ENCODE measurements at places on chromosomes 4 and X. TPM values are rescaled to one million over a fixed set of nuclear protein-coding genes. Genes with fewer than 3 reads are reported as not detected.

GRCh38 chrX:65451663-65452062, 82.9 kb downstream of the LAS1L start:
- H3K4me3 ChIP-seq = no peak overlapping the region
- peak; percentile 20 for DNase-seq
- no peaks in the 10 kb centered on the region for H3K36me3 ChIP-seq
- no peak overlapping the region for H3K27ac ChIP-seq
- no peaks in the 10 kb centered on the region for H3K4me1 ChIP-seq

Gene UGT2B11
- not detected for total RNA-seq

DNA sequence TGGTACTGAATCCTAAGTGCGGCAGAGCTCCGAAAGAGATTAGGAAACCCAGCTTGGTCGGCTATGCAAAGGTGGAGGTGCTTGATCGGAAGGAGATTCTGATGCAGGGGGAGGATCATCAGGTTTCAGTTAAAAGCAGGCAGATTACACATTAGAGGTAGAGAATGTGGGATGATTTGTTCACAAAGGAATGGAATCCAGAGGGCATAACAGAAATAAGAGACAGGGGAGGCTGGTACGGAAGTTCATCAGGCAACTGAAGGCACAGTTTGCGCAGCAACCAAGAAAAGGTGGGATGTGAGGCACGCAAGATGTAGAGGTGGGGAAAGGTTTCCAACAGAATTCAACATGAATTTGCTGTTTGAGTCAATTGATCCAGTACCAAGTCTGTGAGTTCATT, 424 bp upstream of the ZNF330 start:
- H3K27ac ChIP-seq = peak overlapping the region; percentile 99
- peaks cover 10% of the 10 kb centered on the region for H3K4me1 ChIP-seq
- H3K27me3 ChIP-seq = no peaks in the 10 kb centered on the region
- no peak for DNase-seq
- peaks cover 8% of the 10 kb centered on the region for H3K36me3 ChIP-seq

Gene CTSO
- total RNA-seq = 1.2 TPM

- no peak overlapping the region for H3K27ac ChIP-seq
- no peak overlapping the region for H3K4me3 ChIP-seq
- H3K36me3 ChIP-seq = no peaks in the 10 kb centered on the region
- no peak for DNase-seq
- H3K27me3 ChIP-seq = no peaks in the 10 kb centered on the region
Observed at GRCh38 chr4:180567080-180567479, 1676.1 kb upstream of the TENM3 start.

DNA sequence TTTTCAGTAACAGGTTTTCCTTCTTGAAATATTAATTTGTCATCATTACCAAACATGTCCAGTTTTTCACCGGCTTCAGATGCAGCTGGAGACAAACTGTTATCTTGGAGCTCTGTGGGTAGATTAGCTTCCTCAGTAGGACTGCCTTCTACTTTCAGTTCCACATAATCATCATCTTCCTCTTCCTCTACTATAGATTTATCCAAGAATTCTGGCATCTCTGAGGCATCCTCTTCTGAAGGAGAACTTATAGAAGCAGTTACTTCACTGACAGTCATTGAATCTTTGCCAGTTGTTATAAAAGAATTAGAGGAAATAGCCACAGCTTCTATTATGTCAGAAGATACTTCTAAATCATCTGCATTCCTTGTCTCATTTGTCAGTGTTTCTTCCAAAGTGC, 162.9 kb downstream of the LRBA start:
- H3K4me1 ChIP-seq = no peaks in the 10 kb centered on the region
- H3K27me3 ChIP-seq = no peaks in the 10 kb centered on the region
- no peak overlapping the region for H3K4me3 ChIP-seq

DNA sequence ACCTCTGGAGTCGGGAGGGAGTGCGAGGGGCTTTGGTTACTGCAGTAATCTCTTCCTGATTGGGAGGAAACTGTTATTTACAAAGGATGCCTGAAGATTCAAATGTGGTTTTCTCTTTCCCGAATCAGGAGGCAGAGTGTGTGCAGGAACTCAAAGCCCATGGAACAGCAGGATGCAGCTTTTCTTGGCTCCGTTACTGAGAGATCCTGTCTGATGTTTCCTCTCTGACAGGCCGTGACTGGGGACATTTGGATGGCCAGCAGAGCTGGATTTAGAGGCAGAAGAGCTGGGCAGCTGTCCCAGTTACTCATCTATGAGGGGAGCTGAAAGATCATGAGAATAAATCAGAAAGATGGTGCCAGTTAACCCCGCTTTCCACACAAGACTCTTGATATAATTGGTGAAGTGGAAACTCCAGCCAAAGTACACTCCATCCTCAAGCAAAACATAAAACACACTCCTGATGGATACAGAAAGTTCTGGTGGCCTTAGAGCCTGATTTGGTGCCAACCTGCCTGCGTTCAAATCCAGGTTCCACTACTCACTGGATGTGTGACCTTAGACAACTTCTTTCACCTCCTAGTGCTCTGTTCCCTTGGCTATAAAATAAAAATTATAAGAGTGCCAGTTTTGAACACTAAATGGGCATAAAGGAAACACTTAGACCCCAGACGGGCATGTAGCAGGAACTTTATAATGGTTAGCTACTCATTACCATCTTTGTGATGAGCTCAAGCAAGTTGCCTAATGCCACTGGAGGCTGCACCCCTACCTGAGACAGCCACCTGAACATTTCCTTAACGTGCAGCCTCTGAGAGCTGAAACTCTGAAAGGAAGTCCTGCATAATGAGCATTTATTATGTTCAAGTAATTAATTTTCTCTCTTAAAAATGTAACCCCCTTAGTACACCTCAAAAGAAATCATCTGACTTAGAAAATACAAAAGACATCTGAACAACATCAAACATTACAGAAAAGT, 349.0 kb upstream of the GATB start:
- H3K4me3 ChIP-seq = no peak overlapping the region
- H3K27ac ChIP-seq = no peak overlapping the region
- peak; percentile 77 for DNase-seq
- no peaks in the 10 kb centered on the region for H3K36me3 ChIP-seq
- H3K4me1 ChIP-seq = peaks cover 15% of the 10 kb centered on the region
- no peaks in the 10 kb centered on the region for H3K27me3 ChIP-seq

DNA sequence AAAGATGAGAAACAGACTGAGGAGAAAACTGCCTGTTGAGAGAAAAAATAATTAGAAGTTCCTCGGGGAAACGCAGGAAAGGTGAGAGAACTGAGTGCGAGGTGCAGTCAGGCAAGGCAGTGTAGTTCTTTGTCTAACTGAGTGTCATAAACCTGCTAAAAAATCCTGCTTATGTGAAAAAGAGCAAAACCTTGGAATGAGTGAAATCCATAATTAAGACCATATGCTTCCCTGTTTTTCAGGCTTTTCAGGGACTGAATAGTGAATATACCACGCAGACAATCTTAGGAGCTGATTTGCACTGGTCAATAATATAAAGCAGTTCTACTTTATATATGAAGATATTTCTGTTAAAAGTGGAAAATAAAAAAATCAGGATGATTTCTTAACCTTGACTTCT, 104.9 kb downstream of the RASGEF1B start:
- DNase-seq = no peak
- no peak overlapping the region for H3K27ac ChIP-seq
- no peaks in the 10 kb centered on the region for H3K27me3 ChIP-seq
- no peaks in the 10 kb centered on the region for H3K36me3 ChIP-seq
- no peaks in the 10 kb centered on the region for H3K4me1 ChIP-seq

GRCh38 chrX:70052895-70053615, 3.3 kb upstream of the AWAT2 start:
- no peaks in the 10 kb centered on the region for H3K27me3 ChIP-seq
- no peaks in the 10 kb centered on the region for H3K4me1 ChIP-seq
- H3K4me3 ChIP-seq = no peak overlapping the region
- H3K27ac ChIP-seq = no peak overlapping the region

- DNase-seq = no peak
- no peak overlapping the region for H3K27ac ChIP-seq
- H3K4me3 ChIP-seq = no peak overlapping the region
- no peaks in the 10 kb centered on the region for H3K4me1 ChIP-seq
- H3K27me3 ChIP-seq = no peaks in the 10 kb centered on the region
- peaks cover 5% of the 10 kb centered on the region for H3K36me3 ChIP-seq
Observed at GRCh38 chrX:139811942-139812629, 104.1 kb upstream of the MCF2 start.

- no peak overlapping the region for H3K27ac ChIP-seq
- no peak overlapping the region for H3K4me3 ChIP-seq
- no peak for DNase-seq
- no peaks in the 10 kb centered on the region for H3K36me3 ChIP-seq
- no peaks in the 10 kb centered on the region for H3K4me1 ChIP-seq
Observed at GRCh38 chr4:1258457-1258856, 9.5 kb upstream of the CTBP1 start.

DNA sequence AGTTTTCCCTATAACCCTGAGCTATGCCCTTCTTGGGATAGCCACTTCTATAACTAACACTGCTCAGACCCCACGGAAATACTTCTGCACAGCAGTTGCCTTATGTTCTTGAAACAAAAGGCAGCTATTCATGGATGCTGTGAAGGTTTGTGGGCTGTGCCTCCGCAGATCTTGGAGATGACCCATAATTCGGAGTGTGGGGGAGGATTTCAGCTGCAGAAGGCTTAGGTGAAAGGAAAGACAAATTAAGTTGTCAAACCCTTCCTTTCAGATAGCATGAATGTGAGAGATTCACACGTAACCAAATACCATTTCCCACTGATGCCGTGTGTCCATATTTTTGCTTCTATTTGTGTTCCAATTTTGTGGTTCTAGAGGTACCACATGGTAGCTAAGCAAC, 38.1 kb upstream of the NYX start:
- no peaks in the 10 kb centered on the region for H3K27me3 ChIP-seq
- H3K27ac ChIP-seq = no peak overlapping the region
- no peaks in the 10 kb centered on the region for H3K36me3 ChIP-seq
- H3K4me1 ChIP-seq = no peaks in the 10 kb centered on the region

DNA sequence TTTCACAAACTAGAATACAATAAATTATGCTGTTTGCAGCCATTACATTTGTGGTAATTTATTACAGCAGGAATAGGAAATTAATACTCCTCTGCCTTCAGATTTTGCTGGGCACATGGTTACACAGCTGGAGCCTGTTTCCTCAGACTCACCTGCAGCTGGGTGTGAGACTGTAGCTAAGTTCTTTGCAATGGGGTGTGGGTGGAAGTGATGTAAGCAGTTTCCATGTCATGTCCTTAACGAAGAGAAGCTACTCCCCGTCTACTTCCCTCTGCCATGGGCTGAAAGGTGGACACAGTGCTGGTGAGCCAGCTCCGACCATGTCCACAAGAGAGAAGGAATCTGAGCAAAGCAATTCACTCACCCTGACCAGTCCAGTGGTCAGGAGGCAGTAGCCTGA, 18.2 kb downstream of the SH3KBP1 start:
- no peaks in the 10 kb centered on the region for H3K27me3 ChIP-seq
- H3K4me1 ChIP-seq = peaks cover 6% of the 10 kb centered on the region
- H3K36me3 ChIP-seq = no peaks in the 10 kb centered on the region
- DNase-seq = no peak
- no peak overlapping the region for H3K4me3 ChIP-seq
- no peak overlapping the region for H3K27ac ChIP-seq

GRCh38 chr4:53480909-53481308, 103.5 kb downstream of the FIP1L1 start:
- H3K4me3 ChIP-seq = no peak overlapping the region
- no peaks in the 10 kb centered on the region for H3K4me1 ChIP-seq
- DNase-seq = no peak
- H3K27ac ChIP-seq = no peak overlapping the region

Gene STOX2
- total RNA-seq = 0.29 TPM

GRCh38 chr4:119041951-119042560, 93.6 kb upstream of the MYOZ2 start:
- peak overlapping the region; percentile 87 for H3K27ac ChIP-seq
- peaks cover 8% of the 10 kb centered on the region for H3K4me1 ChIP-seq
- no peak overlapping the region for H3K4me3 ChIP-seq
- no peaks in the 10 kb centered on the region for H3K27me3 ChIP-seq

DNA sequence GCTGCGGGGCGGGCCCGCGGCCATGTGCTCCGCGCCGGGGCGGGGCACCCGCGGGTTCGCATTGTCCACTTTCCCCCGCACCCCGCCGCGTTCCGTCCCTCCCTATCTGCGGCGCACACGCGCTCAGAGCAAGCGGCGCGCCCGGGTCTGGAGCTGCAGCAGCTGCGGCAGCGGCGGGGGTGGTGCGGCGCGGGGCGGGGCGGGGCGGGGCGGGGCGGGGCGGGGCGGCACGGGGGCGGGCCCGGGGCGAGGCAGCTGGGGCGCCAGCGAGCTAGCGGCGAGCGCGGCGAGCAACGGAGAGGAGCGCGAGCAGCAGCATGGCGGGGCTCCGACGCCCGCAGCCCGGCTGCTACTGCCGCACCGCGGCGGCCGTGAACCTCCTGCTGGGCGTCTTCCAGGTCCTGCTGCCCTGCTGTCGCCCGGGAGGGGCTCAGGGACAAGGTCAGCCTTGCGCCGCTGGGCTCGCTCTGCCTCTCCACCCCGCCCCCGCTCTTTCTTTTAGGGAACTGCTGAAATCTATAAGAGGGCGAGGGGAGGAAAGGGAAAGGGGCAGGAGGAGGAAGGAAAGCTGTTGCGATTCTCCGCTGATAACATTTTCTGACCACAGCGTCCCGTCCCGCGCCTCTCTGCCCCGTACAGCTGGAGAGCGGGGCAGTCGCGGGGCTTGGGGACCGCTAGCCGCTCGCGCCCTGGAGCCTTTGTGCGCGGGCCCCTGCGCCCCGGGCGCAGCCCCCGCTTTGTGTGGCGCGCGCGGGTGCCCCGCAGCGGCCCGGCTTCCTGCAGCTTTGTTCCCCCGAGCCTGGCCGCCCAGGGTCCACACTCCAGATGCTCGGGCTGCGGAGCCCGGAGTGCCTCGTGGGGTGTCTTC, at the start of gene TMEM131L:
TSS of gene TMEM131L (plus strand) at position 280 of the 868 bp plus-strand sequence. CDS start at position 318, 38 bp downstream.
- H3K27ac ChIP-seq = peak within 1 kb of the TSS; percentile 86
- peak; percentile 72 for DNase-seq
- H3K27me3 ChIP-seq = no peaks in the 10 kb centered on the region
- peaks cover 15% of the 10 kb centered on the region for H3K4me1 ChIP-seq
- peak within 1 kb of the TSS; percentile 98 for H3K4me3 ChIP-seq

DNA sequence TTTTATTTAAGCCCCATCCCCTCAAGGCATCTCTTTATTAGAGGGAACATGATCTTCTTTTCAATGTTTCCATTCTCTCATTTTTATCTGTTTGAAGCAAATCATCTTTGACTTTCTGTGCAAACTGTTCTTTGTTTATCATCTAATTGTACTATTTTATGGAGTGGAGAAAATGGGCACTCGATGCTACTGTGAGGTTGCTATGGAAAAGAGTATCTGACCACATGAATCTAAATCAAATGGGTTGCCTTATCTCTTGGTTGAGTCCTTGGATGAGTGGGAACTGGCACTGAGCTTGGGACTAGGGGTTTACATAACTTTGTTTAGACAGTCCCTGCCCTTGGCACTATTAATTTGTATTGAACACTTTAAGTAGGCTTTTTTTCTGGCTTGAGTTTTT, 9.1 kb downstream of the OCRL start:
- H3K4me1 ChIP-seq = no peaks in the 10 kb centered on the region
- no peak overlapping the region for H3K27ac ChIP-seq
- peaks cover 3% of the 10 kb centered on the region for H3K27me3 ChIP-seq
- no peak overlapping the region for H3K4me3 ChIP-seq

Gene CXCL6
- 0.18 TPM for total RNA-seq
